ENCODE measurements at places on chromosomes 5 and 9. TPM values are rescaled to one million over a fixed set of nuclear protein-coding genes. Genes with fewer than 3 reads are reported as not detected.
A peak's percentile ranks its signal among the peaks of the same experiment; 100 is the strongest.

DNA sequence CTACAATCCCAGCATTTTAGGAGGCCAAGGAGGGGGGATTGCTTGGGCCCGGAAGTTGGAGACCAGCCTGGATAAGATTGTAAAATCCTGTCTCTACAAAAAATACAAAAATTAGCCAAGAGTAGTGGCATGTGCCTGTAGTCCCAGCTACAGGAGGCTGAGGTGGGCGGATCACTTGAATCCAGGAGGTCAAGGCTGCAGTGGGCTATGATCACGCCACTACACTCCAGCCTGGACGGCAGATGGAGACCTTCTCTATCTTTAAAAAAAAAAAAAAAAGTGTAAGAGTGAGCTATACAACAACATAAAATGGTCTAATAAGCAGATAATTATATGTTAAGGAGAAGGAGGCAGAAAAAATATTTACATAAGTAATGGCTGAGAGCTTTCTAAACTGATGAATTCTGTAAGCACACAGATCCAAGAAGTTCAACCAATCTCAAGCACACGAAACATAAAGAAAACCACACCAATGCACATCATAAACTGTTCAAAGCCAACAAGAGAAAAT, 23.0 kb downstream of the CDC14B start:
- peak; percentile 48 for DNase-seq
- H3K4me3 ChIP-seq = no peak overlapping the region
- peak overlapping the region; percentile 57 for H3K27ac ChIP-seq

DNA sequence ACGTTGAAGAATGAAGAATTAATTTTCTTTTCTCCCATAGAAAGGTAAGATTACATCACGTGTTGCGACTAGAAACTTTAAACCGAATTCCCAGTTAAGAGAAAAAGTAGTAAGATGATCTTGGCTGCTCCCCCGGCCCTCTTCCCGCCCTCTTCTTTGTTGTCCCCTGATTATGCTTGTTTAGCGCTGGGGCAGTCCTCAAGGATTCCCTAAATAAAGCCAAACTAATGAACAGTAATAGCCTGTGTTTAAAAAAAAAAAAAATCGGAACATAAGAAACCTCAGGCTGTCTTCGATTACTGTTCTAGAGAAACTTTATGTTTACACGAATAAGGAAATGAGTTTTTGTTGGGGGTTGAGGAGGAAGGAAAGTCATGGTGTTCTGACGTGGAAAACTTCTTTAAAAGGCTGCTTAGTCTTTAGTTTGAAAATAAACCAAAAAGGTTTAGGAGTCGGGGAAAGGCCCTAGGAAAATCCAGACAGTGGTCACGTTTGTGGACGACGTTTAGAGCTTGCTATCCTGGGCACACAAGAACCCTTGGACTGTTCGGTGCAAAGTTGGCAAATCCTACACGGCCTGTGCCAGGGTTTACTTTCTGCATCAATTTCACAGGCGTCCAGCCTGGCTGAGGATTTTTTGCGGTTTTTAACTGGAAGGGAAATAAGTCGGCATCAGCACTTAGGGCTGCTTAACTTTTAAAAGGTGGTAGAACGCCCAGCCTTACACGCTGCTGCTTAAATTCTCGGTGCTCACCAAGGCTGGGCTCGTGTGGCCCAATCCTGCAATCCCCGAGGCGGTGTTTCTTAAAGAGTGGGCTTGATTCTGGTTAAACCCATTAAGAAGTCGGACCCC, 1.1 kb upstream of the MAT2B start:
- peak overlapping the region; percentile 74 for H3K4me3 ChIP-seq
- peaks cover 28% of the 10 kb centered on the region for H3K4me1 ChIP-seq
- H3K27ac ChIP-seq = peak overlapping the region; percentile 92
- no peaks in the 10 kb centered on the region for H3K27me3 ChIP-seq
- no peaks in the 10 kb centered on the region for H3K36me3 ChIP-seq
- peak; percentile 27 for DNase-seq

GRCh38 chr9:16258708-16259107, 611.8 kb downstream of the BNC2 start:
- H3K4me3 ChIP-seq = no peak overlapping the region
- no peak for DNase-seq
- H3K27me3 ChIP-seq = no peaks in the 10 kb centered on the region

- H3K4me1 ChIP-seq = no peaks in the 10 kb centered on the region
- H3K27ac ChIP-seq = no peak overlapping the region
- H3K36me3 ChIP-seq = no peaks in the 10 kb centered on the region
- no peak for DNase-seq
- H3K4me3 ChIP-seq = no peak overlapping the region
Measured at GRCh38 chr9:22522206-22522740, 75.6 kb downstream of the DMRTA1 start.

GRCh38 chr9:79210541-79211243, 361.1 kb upstream of the TLE4 start:
- no peaks in the 10 kb centered on the region for H3K36me3 ChIP-seq
- no peaks in the 10 kb centered on the region for H3K27me3 ChIP-seq

- no peaks in the 10 kb centered on the region for H3K4me1 ChIP-seq
- H3K27me3 ChIP-seq = no peaks in the 10 kb centered on the region
- H3K36me3 ChIP-seq = peaks cover 21% of the 10 kb centered on the region
- H3K27ac ChIP-seq = no peak overlapping the region
Measured at GRCh38 chr5:133086366-133086875, 34.6 kb downstream of the HSPA4 start.

DNA sequence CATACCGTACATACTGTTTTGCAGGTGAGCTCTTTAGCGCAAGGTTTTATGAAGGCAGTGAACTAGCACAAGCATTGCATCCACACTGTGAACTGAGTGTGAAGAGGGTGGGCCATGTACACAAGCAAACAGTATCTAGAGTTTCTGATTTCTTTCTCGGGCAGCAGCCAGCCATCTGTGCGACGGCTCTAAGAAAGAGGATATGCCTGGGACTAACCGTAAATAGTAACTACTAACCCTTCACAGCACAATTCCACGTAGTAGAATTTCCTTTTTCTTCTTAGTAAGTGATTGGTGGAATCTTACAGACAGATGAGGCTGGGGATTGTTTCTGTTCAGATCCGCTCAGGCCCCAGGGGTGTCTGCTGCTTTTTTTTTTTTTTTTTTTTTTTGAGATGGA, 89.0 kb downstream of the DRD1 start:
- no peak for DNase-seq
- no peak overlapping the region for H3K4me3 ChIP-seq
- H3K27ac ChIP-seq = no peak overlapping the region
- H3K27me3 ChIP-seq = peaks cover 10% of the 10 kb centered on the region
- no peaks in the 10 kb centered on the region for H3K4me1 ChIP-seq

DNA sequence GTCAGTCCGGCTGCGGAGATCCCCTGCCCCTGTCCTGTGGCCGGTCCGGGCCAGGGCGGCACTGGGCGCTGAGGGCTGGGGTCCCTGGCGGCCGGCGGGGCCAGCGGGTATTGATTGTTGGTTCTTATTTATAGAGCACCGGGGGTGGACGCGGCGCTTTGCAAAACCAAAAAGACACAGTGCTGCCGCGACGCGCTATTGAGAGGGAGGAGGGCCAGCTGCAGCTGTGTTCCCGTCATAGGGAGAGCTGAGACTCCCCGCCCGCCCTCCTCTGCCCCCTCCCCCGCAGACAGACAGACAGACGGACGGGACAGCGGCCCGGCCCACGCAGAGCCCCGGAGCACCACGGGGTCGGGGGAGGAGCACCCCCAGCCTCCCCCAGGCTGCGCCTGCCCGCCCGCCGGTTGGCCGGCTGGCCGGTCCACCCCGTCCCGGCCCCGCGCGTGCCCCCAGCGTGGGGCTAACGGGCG, 2.5 kb downstream of the LRRC26 start:
- no peak for DNase-seq
- H3K27me3 ChIP-seq = peaks cover 91% of the 10 kb centered on the region
- peaks cover 9% of the 10 kb centered on the region for H3K4me1 ChIP-seq
- H3K27ac ChIP-seq = no peak overlapping the region
- no peaks in the 10 kb centered on the region for H3K36me3 ChIP-seq

- DNase-seq = no peak
- H3K27ac ChIP-seq = no peak overlapping the region
- H3K36me3 ChIP-seq = no peaks in the 10 kb centered on the region
Measured at GRCh38 chr9:81150016-81150625, 539.2 kb downstream of the TLE1 start.

GRCh38 chr5:72284559-72285423, 35.2 kb downstream of the MRPS27 start:
- no peaks in the 10 kb centered on the region for H3K27me3 ChIP-seq
- no peak overlapping the region for H3K4me3 ChIP-seq
- DNase-seq = no peak
- H3K27ac ChIP-seq = peak overlapping the region; percentile 41
- peaks cover 27% of the 10 kb centered on the region for H3K36me3 ChIP-seq
- peaks cover 42% of the 10 kb centered on the region for H3K4me1 ChIP-seq

DNA sequence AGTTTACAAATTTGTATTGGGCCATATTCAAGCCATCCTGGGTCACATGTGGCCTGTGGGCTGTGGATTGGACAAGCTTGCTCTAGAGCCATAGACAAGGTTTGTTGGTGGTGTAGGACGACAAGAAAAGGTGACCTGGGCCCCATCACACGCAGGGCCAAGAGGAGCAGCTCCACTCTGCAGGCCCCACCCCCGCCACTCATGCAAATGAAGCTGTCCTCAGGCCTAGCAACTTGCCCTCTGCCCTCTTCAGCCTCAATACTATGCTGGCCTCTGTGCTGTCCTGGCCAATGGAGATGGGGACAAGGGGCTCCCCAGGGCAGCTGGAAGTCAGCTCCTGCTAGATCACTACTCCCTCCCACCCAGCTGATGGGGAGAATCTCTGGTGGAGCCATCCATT, 55.2 kb upstream of the TMEM252 start:
- H3K4me1 ChIP-seq = no peaks in the 10 kb centered on the region
- no peak for DNase-seq
- H3K36me3 ChIP-seq = no peaks in the 10 kb centered on the region
- no peaks in the 10 kb centered on the region for H3K27me3 ChIP-seq
- H3K4me3 ChIP-seq = no peak overlapping the region

GRCh38 chr9:81629440-81629839, 59.9 kb downstream of the TLE1 start:
- peak overlapping the region; percentile 42 for H3K27ac ChIP-seq
- H3K4me1 ChIP-seq = peaks cover 74% of the 10 kb centered on the region
- H3K27me3 ChIP-seq = no peaks in the 10 kb centered on the region
- no peak overlapping the region for H3K4me3 ChIP-seq

- H3K4me3 ChIP-seq = no peak overlapping the region
- H3K27me3 ChIP-seq = no peaks in the 10 kb centered on the region
- peak overlapping the region; percentile 29 for H3K27ac ChIP-seq
Measured at GRCh38 chr9:112502175-112502946, 15.7 kb downstream of the KIAA1958 start.

DNA sequence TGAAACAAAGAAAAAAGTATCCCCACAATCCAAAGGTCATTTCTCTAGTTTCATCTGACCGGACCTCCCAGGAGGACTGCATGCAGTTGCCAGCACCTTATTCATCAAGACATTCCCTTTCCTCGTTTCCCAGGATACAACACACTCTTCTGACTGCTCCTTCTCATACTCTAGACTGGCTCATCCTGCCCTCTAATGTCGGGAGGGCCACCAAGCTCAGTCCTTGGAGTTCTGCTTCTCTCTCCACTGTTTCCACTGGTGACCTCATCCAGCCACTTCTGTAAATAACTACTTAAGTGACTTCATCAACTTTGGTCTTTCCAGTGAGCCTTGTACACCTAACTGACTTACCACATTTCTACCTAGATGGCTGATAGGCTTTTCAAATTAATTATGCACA, 179.1 kb downstream of the EPB41L4A start:
- 0 out of 3 replicates have a peak, but pooled peaks cover 4% of the 10 kb centered on the region for H3K27me3 ChIP-seq
- no peaks in the 10 kb centered on the region for H3K4me1 ChIP-seq
- DNase-seq = no peak
- no peak overlapping the region for H3K4me3 ChIP-seq
- no peaks in the 10 kb centered on the region for H3K36me3 ChIP-seq

DNA sequence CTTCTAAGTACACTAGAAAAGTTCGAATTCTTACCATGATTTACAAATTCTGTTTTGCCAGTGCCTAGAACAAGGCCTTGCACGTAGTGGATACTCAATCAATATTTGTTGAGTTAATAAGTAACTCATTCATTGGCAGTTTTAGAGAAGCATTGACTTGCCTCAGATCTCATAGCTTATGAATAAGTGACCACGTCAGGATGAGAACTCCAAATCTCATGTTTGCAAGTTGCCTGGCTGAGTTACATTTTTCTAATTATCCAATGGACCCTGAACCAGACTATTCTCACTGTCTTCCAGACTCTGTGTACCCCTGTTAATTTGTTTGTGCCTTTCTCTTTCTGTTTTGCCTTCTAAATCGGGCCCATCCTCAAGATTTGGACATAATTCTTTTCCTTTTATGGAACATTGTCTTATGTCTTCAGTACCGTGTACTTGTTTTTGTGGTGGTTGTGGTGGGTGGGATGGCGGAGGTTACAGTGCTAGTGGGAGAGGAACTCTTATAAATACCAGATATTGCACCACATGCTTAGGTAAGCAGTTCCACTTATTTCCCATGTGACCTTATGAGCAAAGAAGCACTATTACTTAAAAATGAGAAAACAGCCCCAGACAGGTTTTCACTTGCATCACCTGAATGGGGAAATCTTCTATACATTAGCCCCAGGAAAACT, 96.3 kb downstream of the UNC13B start:
- H3K36me3 ChIP-seq = no peaks in the 10 kb centered on the region
- peak overlapping the region; percentile 48 for H3K4me3 ChIP-seq
- peaks cover 23% of the 10 kb centered on the region for H3K4me1 ChIP-seq

DNA sequence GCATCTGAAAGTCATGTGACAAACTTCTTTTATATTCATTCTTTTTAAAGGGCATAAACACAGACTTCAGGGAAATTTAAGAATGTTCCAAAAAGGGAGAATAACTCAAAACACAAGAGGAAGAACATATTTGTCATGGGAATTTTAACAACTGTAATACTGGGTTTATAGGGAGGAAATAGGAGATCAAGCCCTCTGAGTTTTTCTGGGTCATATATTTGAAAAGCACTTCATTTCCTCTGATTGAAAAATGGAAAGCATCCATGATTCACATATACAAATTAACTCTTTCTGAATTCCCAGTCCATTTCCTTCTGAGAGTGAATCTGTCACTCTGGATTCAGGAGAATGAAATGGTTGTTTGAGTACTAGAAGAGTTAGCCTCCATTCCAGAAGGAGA, 26.8 kb downstream of the LURAP1L start:
- H3K27ac ChIP-seq = no peak overlapping the region
- no peak overlapping the region for H3K4me3 ChIP-seq
- no peaks in the 10 kb centered on the region for H3K4me1 ChIP-seq
- H3K27me3 ChIP-seq = no peaks in the 10 kb centered on the region
- H3K36me3 ChIP-seq = no peaks in the 10 kb centered on the region

DNA sequence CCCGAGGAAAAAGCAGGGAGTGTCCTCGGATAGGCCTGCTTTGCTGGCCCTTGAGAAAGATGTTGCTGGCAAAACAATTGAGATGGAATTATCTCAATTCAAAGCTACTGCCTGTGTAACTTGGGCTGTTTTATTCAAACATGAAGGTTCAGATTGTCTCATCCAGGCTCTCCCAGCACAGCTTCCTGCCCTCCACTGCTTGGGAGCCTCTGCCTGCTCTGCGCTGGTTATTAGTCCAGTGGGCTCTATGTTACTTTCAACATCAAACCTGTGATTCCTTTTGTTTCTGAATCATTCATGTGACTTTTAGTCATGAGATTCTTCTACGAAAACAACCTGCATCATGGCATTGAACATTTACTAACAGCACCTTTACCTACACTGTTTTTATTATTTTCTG, 123.2 kb downstream of the SNCAIP start:
- no peak overlapping the region for H3K27ac ChIP-seq
- H3K4me3 ChIP-seq = no peak overlapping the region
- no peak for DNase-seq
- H3K27me3 ChIP-seq = no peaks in the 10 kb centered on the region
- no peaks in the 10 kb centered on the region for H3K4me1 ChIP-seq

SHISAL2B gene
- total RNA-seq = not detected

CATSPER3 gene
- 0.33 TPM for total RNA-seq

LECT2 gene
- total RNA-seq = not detected

ITK gene
- total RNA-seq = not detected

GABRA1 gene
- total RNA-seq = not detected

ADGRV1 gene
- 1.7 TPM for total RNA-seq

TAF11L10 gene
- not detected for total RNA-seq

CAVIN4 gene
- total RNA-seq = 1.00 TPM

Data from HepG2 (cell line).